ENCODE measurements at places on chromosomes 7 and 10.
A peak's percentile ranks its signal among the peaks of the same experiment; 100 is the strongest.

GRCh38 chr10:75739414-75740143, 308.2 kb downstream of the LRMDA start:
- no peak for DNase-seq

DNA sequence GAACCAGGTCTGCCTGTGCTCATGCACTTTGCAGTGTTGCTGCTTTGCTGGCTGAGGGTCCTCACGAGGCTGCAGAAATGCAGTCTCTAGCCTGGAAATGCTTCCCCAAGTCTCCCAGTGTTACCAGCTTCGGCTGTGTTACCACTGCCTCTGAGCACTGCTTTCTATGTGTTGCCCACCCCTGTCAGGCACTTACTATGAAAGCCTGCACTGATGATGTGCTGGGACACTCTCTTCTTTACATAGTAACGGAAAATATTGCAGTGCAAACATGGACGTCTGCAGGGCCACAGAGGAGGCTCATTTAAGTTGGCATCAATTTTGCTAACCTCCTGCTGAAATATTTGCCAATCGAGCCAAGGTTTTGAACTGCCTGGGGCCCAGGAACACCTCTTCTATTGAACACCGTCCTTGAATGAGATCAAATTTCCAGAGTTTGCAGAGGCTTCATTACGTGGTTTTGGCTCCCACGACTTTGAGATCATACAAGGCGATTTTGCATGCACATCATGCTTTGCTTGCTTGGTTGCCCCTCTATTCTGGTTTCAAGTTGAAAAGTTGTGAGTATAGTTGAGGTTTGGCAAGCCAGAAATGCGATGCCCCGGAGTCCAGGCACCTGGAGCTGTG, 404.7 kb upstream of the PODXL start:
- DNase-seq: no peak

DNA sequence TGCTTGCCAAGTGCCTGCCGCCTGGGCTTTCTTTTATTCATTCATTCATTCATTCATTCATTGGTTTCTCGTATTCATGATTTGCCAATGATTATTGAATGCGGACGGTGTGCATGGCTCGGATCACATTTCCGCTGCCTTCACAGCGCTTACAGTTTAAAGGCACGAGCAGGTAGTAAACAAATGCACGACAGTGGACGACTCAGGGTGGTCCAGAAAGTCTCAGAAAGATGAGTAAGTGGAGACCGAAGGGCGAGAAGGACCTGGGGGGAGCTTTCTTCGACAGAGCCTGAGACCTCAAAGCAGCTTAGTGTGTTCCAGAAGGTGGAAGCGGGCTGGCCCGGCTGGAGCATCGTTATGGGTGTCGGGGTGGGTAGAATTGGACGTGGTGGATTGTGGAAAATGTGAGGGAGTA, 506 bp downstream of the MCM10 start:
- no peak for DNase-seq

- DNase-seq: no peak
These were observed 498 bp upstream of the CALHM2 start for GRCh38 chr10:103452506-103453230.

- DNase-seq: peak; percentile 13
These were observed 33.9 kb downstream of the BNIP3 start for GRCh38 chr10:131947631-131948347.

DNA sequence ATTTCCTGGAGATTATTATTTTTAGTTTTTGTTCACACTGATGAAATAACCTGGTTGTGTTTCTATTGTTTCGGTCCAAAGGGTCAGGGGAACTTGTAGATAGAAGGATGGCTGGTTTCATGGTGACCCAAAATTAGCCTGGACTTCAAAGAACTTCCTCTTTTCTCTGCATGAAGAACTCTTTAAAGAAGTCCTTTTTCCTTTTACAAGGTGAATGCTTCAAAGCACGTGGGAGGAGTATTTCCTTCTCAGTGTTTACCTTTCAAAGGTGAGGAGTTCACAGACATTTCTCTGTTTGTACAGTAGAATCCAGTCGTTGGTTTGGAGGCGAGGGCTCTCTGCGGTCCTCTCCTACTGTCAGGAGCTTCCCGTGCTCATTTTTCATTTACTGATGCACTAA, 561.7 kb downstream of the GATA3 start:
- no peak for DNase-seq

DNA sequence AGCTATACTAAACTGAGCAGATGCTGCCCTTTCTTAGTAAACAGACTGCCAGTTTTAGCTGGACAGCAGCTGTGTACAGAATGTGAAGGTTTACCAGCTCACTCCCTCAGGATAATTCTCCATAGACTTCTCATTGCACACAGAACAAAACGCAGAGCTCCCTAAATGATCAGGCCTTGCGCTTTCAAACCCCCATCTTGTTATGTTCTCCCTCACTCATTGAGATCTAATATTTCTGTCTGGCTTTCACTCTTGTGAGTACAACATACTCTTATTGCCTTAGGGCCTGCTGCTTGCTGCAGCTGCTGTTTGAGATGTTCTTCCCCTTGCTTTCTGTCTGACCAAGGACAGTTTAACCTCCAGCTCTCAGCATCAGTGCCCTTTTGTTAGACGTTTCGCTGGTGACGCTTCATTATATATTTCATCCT, 17.3 kb downstream of the VWDE start:
- no peak for DNase-seq

DNA sequence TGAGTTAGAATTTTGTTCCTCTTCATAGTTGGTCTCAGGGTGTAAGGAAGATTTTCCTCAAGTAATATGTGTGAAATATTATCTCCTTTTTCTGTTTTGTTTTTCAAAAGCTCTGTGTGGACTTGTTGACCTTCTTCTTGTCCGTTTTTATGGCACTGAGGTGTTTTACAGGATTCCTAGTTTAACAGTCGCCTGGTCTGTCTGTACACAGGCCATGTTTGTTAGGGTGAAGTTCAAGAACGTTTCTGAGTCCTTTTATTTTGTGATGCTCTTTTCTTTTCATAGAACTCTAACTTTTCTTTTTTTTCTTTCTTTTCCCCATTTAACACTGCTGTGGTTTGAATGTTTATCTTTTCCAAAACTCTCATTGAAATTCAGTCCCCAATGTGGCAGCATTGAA, 18.5 kb downstream of the TACC2 start:
- DNase-seq: no peak

- DNase-seq: no peak
These were observed 765 bp downstream of the WBP1L start for GRCh38 chr10:102744374-102745051.

DNA sequence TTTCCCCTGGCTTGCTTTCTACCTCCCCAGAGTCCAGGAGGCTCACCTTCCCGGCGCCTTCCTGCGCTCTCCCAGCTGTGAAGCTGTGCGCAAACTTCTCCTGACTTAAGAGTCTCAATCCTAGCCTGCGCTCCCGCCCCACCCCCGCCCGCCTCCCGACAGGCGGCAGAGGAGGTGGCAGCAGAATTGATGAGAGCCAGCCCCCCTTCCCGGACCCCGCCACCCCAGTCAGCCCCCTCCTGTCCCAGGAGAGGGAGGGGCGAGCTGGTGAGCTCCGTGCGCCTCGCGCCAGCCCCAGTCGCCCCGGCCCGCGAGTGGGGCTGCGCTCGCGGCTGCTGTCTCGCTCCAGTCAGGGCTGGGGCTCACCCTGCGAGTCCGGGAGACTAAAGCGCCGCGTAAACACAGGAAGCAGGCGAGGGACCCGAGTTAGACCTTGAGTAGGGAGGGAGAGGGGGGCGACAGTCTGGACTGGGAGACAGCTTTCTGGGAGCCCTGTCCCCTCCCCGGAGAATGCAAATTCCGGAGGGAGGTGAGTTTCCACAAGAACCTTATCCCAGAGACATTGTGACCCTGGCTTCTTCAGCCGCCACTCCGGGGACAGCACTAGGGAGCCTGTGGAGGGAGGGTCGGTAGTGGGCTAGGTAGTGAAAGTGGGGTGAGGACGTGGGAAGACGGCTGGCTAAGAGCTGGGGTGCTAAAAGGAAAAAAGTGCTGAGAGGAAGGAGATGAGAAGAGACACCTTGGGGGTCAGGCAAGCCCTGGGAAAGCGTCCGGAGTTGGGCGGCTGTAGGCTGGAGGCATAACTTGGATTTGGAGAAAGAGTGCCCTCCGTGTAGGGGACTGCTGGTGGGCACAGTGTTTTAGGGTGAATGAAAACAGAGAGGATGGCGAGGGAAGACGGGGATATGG, at the start of gene CALCR:
CALCR (minus strand) TSS at position 79 of the 909 bp plus-strand sequence. CDS start 87,743 bp downstream, outside the sequence.
- no peak for DNase-seq

DNA sequence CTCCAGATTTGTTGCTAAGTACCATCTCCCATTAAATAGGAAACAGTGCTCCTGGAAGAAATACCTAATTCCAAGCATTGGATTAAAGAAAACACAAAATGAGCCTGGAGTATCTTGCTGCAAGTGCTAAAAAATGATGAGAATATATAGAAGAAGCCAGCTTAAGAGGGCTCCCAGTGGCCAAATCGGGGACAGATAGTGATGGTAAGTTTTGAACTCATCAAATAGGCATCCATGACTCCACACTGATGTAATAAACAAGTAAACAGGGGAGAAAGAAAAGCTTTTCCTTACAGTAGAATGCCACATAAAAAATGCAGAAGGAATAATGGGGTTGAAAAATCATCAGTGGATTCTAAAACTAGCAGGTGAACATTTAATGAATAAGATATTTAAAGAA, 72.4 kb downstream of the CTTNBP2 start:
- DNase-seq: no peak

DNA sequence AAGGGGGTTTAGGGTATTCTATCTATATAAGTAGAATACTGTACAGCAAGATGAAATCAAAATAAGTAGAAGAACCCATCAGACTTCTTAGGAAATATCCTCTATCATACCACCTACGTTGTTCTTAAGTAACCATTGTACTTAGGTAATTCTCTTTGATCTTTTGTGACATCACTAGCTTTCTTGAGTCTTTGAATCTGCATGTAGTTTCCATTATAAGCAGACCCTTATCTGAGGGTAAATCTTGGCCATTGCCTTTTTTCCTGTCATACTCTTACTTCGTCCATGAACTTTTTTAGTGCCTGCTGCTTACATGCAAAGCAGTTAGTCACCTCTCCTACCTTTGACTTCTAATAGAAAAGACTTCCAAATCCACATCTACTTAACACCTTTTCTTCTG, 49.0 kb downstream of the WAC start:
- no peak for DNase-seq

DNA sequence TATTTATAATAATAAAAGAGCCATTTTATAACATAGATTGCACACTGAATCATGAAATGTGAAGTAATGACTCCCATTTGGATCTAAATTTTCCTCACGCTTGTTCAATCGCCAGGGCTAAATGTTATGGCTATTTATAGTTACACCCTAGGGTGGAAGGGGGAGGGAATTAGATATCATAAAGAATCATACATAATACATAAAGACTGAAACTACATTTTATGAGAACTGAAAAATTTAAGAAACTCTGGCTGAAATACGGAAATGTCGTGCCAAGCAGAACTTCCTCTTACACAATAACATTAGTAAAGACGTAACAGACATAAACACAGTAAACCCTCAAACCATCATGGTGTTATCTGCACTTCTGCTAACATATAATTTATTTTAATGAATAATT, 327.5 kb upstream of the PHF14 start:
- no peak for DNase-seq

DNA sequence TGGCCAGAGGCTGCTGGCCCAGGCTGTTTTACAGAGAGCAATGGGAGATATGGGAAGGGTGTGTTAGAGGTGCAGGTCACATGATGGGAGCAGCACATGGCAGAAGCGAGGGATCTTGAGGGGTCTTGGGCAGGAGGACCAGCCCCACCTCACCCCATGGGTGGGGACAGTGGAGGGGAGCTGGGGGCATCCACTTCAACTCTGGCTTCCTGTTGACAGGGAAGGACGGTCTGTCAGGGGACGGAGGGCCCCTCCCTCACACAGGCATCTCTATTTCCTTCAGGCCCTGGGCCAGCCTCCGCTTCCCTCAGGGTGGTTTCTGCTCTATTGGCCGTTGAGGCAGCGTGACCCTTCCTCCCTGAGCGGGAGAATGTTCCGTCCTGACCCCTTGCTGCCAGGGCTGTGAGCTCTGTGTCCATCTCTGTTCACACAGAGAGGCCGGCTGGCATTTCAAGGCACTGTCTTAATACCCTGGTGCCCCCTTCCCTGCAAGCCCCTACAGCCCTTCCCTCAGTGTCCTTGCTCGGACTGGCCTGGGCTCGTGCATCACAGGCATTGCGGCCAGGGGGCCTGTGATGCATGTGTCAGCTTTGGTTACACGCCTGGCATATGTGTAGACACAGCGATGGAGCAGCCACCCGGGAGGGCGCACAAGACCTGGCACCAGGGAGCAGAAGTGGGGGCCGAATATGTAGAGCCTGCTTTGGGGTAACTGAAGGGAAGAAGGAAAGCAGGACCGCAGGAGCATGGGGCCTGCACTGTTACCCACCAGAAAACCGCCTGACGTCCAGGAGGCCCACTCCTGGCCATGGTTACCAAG, 31.8 kb downstream of the RAMP3 start:
- DNase-seq: no peak

GRCh38 chr7:105985672-105986215, 22.7 kb downstream of the CDHR3 start:
- DNase-seq: no peak

GRCh38 chr7:149772241-149772955, 990 bp downstream of the ZNF467 start:
- DNase-seq: no peak
